Amniotic epithelial cell (primary cell): ENCODE measurements at places on chromosomes 11 and 22.

DNA sequence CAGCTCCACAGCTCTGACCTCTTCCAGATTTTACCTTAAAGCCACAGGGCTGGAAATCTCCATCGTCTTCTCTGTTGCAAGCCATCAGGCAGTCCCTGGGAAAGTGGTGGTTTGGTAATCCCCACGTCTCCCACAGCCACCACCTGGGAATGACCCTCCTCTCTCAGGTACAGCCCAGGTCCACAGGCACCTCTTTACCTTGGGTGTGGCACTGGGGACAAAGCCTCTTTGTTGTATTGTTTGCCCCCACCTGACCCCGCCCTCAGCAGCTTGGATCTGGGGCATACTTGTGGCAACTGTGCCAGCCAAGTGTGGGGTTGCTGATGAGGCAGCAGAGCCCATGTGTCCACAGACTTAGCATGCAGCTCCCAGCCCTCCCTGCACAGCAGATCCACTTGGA is 77.6 kb downstream of the LRRC32 start:
- no peak for DNase-seq

- no peak for DNase-seq
Measured at GRCh38 chr11:2310786-2311352, 9.1 kb downstream of the TSPAN32 start.

- DNase-seq = no peak
Measured at GRCh38 chr11:135004495-135004894, 592.5 kb upstream of the B3GAT1 start.

GRCh38 chr22:43392385-43392989 is 19.3 kb upstream of the MPPED1 start:
- no peak for DNase-seq

DNA sequence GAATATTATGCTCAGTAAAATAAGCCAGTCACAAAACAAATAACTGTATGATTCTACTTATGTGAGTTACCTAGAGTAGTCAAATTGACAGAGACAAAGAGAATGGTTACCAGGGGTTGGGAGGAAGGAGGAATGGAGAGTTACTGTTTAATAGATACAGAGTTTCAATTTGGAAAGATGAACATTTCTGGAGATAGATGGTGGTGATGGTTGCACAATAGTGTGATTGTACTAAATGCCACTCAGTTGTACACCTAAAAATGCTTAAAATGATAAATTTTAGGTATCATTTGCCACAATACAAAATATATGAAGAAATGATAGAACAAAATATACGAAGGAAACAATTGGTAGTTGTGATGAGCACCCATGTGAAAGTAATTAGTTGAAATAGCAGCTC is 43.4 kb downstream of the PDHX start:
- DNase-seq = no peak
